ENCODE measurements at places on chromosomes 5 and 9. TPM values are rescaled to one million over a fixed set of nuclear protein-coding genes. Genes with fewer than 3 reads are reported as not detected.
A peak's percentile ranks its signal among the peaks of the same experiment; 100 is the strongest.

DNA sequence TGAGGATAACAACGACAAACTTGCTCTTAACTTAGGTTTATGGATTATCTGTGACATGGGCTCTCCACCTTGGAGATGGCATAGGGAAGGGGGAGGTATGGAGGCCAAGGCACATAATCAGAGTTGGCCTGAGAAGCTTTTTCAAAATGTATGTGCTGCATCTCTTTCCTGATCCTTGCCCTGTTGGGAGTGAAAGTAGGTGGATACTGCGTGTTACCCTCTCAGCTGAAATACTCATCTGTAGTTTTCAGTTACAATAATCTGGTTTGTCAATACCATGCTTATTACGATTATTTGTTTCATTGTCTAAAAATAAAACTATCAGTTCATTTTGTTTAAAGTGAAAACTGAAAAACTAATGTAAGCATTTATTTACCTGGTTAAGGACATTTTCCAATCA, 86.7 kb downstream of the SLC44A1 start:
- DNase-seq, result no peak

The NR5A1 gene
- total RNA-seq, result not detected

GRCh38 chr5:107700481-107700880, 29.7 kb upstream of the EFNA5 start:
- DNase-seq, result no peak

DNA sequence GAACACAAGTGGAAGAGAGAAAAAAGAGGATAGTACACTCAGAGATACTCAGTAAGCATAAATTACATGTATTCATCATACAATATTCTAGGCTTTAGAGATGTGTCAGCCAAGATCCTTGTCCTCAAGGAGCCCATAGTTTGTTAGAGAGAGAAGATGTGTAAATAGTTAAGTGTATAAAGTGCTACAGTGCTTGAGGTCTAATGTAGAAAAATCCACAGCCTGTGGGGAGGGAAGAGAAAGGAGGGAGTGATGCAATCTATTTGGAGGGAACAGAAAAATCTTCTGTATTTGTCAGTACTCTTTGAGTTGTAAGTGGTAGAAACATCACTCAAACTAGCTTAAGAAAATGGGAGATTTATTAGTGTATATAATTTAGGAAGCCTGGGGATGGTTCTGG, 81.9 kb downstream of the PALM2AKAP2 start:
- DNase-seq, result no peak

DNA sequence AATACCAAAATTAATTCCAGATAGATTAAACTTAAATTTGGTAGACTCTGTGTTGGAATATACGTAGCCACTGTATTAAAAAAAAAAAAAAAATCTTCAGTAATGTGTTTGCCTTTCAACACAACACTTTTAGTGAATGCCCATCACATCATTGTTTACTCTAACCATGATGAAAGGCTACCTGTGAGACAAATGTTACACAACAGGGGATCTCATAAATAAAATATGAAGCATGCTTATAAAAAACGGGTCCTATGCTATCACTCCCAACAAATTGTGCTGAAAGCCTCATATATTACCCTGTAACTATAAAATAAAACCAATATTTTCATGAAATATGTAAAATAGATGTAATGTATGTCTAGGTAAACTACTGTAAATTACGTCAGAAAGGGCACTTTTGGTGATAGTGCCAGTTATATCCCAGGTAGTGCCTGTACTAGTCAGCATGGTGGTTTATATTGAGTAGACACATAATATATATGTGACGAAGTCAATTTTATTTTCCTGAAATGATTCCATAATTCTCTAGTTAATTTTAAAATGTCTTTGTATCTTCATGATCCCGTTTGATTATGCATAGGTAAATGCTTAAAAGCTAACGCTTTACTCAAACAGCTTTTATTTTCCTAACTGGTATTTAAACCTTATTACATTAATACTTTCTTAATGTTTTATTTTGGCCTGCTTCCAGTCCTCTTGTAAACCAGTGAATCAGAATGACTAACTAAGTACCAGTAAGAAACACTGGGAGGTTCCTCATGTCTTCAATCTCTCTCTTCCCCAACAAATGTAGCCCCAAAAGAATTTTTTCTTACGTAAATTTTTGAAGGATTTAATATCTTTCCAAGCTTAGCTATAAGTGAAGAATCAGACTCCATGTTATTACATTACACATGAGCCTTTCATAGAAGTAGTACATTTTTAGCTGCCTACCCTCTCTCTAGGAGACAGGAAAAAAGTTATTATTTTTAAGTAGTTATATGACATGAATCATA, 420.3 kb downstream of the GABRG2 start:
- DNase-seq, result no peak

- peak; percentile 39 for DNase-seq
Measured at GRCh38 chr9:128713941-128714573, 9.9 kb downstream of the ZDHHC12 start.

DNA sequence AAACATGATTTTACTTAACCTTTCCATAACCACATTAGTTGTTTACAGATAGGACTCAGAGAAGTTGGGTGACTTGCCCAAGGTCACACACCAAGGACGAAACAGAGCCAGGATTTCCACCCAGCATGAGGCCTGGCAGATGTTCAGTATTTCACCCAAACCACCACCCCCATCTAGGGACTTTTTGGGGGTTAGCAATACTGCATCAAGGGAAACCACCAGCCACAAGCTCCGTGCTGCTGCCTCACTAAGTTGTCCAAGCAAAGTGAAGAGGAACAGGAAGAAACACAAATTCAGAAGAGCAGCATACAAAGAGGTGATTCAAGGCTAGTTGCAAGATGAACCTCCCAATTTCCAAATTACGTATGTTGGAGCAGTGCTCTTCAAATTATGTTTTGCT, 219.6 kb upstream of the RORB start:
- DNase-seq, result no peak

The SMIM27 gene
- 15.4 TPM for total RNA-seq

The AJM1 gene
- 3.1 TPM for total RNA-seq

The SH2D3C gene
- total RNA-seq, result 22.6 TPM

The GDA gene
- 2.4 TPM for total RNA-seq

The CNTLN gene
- 22.4 TPM for total RNA-seq

GRCh38 chr9:116861321-116861720, 174.2 kb downstream of the TRIM32 start:
- no peak for DNase-seq

DNA sequence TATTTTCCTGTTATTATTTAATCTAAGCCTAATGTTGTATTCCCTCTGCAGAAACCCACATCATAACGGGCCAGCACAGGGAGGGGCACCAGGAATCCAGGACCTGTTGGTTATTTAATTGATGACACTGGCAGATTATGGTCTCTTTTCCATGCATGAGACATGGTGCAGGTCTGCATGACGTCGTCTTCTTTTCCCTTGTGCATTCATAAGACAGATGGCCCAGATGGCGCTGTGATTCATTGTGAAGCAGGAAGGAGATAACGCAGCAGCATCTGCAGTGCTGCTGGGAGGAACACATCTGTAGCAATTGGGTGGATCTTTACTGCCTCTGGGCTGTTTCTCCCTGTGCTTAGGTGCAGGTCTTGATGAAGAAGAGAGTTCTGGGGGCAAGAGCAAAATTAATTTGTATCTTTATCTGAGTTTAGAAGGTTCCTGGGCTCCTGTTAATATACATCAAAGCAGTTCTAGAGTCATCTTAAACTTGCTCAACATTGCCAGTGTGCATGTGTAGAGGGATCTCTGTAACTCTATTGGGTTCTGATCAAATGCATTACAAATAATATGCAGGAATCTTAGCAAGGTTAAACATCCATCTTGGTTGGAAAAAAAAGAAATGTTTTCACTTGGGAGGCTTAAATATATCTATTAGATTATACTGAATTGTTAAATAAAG, 176.1 kb downstream of the PCSK1 start:
- no peak for DNase-seq

DNA sequence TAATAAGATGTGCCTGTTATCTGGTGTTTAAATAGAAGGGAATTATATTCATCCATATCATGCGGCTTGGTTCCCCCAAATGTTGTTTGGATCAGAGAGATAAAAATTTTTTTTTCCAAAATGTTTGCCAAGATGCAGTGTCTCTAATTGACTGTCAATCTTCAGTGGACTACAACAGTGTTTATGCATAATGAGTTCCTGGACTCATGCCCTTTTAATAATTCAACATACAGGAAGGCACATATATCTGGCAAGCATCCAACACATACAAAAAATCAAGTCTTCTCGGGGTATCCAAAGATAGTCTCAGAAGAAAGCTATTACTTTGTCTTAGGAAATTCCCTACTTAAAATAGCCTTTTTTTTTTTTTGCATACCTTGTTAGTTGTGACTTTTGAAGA, 1534.7 kb downstream of the EFNA5 start:
- DNase-seq, result no peak

DNA sequence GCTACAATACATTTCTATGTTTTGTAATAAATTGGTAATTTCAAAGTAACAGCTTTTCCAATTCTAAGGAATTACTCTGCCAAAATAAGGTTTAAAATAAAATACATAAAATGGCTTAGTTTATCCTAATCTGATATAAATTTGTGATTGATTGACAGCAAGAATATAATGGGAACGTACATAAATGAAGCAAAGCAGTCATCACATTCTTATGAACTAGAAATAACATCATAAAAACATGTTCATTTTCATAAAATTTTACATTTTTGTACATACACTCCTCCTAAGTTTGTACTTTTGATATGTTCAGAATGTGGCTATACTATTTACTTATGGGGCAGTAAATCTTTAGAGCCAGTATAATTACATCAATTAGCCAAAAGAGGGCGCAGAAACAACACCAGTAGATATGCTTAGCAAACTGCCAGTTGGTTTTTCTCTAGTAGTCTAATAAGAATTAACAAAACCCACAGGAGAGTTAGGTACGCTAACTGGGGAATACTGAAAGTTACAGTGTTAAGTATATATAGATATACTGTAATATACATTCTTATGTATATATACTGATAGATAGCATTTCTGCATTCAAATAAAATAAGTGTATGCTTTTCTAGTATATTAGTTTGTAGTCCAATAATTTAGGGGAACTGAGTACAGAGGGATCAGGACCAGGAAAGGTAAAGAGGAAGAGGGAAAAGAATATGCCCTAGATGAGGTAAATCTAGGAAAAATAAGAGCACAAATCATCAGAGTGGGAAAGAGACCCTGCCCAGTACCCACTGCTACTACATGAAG, 76.8 kb downstream of the ZDHHC21 start:
- DNase-seq, result no peak

GRCh38 chr5:63011158-63011557, 432.5 kb downstream of the LRRC70 start:
- DNase-seq, result no peak

The GLT6D1 gene
- total RNA-seq, result not detected

The TTC23L gene
- 5.9 TPM for total RNA-seq

The SEMA5A gene
- 109 TPM for total RNA-seq

DNA sequence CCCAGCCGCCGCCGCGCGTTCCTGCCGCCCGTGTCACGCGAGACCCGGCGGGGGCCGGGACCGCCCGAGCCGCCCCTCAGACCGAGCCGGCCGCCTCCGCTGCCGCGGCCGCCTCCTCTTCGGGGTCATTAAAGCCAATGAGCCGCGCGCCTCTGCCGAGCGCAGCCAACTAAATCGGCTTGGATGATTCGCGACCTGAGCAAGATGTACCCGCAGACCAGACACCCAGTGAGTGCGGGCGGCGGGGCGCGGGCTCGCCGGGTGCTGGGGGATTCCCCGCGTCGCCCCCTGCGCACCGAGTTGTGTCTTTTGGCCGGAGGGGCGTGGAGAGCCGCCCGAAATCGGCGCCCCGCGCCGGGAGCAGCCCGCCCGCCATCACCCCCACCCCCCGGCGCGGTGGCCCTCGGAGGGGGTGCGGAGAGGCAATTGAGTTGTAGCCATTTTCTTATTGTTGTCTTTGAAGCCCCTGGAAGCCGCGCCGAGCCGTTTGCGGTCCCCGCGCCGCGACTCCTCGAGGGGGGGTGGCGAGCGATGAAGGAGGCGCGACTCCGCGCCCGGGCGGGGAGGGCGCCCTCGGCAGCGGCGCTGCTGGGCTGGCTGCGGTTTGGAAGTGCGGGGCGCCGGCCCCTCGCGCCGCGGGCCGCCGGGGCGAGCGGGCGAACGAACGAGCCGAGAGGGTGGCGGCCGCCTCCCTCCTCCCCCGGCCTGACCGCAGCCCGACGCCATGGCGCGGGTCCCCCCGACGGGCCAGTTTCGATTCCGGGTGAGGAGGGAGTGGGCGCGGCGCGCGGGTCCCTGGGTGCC, 1.0 kb downstream of the TLE4 start:
- DNase-seq, result peak; percentile 81

DNA sequence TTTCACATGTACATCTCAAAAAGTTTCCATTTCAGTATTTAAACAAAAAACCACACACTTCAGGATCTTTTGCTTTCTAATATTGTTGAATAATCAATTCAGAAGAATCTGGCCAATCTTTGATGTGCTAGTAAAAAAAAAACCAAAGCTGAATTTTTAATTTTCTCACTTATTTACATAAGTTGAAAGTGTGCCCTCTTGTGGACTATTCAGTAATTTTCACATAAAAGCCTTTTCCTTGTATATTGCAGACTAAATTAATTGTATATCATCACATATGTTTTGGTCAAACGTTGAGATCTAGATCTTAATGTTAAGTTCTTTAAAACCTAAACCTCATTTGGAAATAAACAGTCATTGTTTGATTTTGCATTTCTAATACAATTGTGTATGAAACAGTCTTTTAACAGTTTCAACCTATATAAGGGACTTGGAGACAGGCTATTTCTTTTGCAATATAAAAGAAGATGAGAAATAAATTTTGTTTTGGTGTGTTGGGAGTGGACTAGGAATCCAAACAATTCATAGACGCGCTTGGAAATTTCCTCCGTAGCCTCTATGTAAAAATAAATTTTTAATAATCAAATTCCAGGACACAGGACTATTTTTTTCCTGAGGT, 68.1 kb downstream of the NIPBL start:
- DNase-seq, result no peak

GRCh38 chr9:127121628-127122175, 733 bp downstream of the ANGPTL2 start:
- DNase-seq, result peak; percentile 64

GRCh38 chr5:20359377-20359776, 371.4 kb upstream of the CDH18 start:
- no peak for DNase-seq
